CD4-positive, alpha-beta memory T cell (primary cell): ENCODE measurements at places on chromosomes 4 and X. TPM values are rescaled to one million over a fixed set of nuclear protein-coding genes. Genes with fewer than 3 reads are reported as not detected.

Gene CXCL11
- not detected for total RNA-seq

Gene CXCL6
- not detected for total RNA-seq

Gene SGCB
- 7.5 TPM for total RNA-seq

Gene CNGA1
- total RNA-seq, result not detected

Gene MAP7D3
- 8.5 TPM for total RNA-seq

Gene ASB12
- total RNA-seq, result not detected

Gene ZAR1
- not detected for total RNA-seq

Gene DUSP9
- not detected for total RNA-seq

Gene LRAT
- total RNA-seq, result not detected

Gene SATL1
- not detected for total RNA-seq

Gene PDE5A
- 2.9 TPM for total RNA-seq

Gene MMRN1
- total RNA-seq, result 0.52 TPM

Gene CTAG1A
- not detected for total RNA-seq

Gene PLS3
- total RNA-seq, result 0.15 TPM

Gene MAGEA4
- total RNA-seq, result not detected

Gene SSX1
- total RNA-seq, result not detected

Gene SPANXD
- total RNA-seq, result not detected

Gene GIMD1
- total RNA-seq, result not detected

Gene PPP4R3C
- not detected for total RNA-seq

Gene GUCY1B1
- total RNA-seq, result not detected

Gene ARMCX4
- total RNA-seq, result 13.3 TPM

Gene SYNPO2
- 1.4 TPM for total RNA-seq

Gene NLGN3
- total RNA-seq, result 2.2 TPM

Gene GAGE13
- total RNA-seq, result not detected

Gene SHOX
- total RNA-seq, result not detected

Gene FANCB
- 3.0 TPM for total RNA-seq

Gene TKTL2
- total RNA-seq, result not detected

Gene NXF2B
- not detected for total RNA-seq

Gene DAPP1
- 21.3 TPM for total RNA-seq

Gene AGTR2
- not detected for total RNA-seq

Gene ELF4
- 31.3 TPM for total RNA-seq

Gene POLN
- total RNA-seq, result 3.8 TPM

Gene LUZP4
- total RNA-seq, result not detected

Gene MMGT1
- total RNA-seq, result 29.0 TPM

Gene CFI
- total RNA-seq, result not detected

Gene PLP1
- total RNA-seq, result not detected

Gene NUP62CL
- 2.3 TPM for total RNA-seq

Gene STARD8
- 0.86 TPM for total RNA-seq

Gene HSFX2
- not detected for total RNA-seq

Gene RNF128
- not detected for total RNA-seq

Gene LIMCH1
- total RNA-seq, result not detected

Gene ARSD
- total RNA-seq, result 2.1 TPM
